Uterus (tissue), 4 donors: ENCODE measurements at places on chromosomes 2 and 18. TPM values are rescaled to one million over a fixed set of nuclear protein-coding genes. Genes with fewer than 3 reads are reported as not detected.

Gene ASPRV1
- 8.1 TPM for total RNA-seq

Gene RTKN
- 36.3 TPM for total RNA-seq

Gene CCDC150
- 2.3 TPM for total RNA-seq

Gene MFF
- total RNA-seq, result 98.5 TPM

Gene SULT1C3
- not detected for total RNA-seq

Gene POTEJ
- not detected for total RNA-seq

Gene C1QL2
- total RNA-seq, result not detected

Gene THUMPD2
- 25.1 TPM for total RNA-seq

Gene DSC2
- total RNA-seq, result 1.6 TPM

Gene BOLL
- total RNA-seq, result not detected

Gene BUB1
- total RNA-seq, result 1.2 TPM

Gene WDR54
- not detected for total RNA-seq

Gene TCF23
- total RNA-seq, result 32.5 TPM

Gene GAD1
- total RNA-seq, result 0.83 TPM

Gene LRATD1
- total RNA-seq, result 5.1 TPM

DNA sequence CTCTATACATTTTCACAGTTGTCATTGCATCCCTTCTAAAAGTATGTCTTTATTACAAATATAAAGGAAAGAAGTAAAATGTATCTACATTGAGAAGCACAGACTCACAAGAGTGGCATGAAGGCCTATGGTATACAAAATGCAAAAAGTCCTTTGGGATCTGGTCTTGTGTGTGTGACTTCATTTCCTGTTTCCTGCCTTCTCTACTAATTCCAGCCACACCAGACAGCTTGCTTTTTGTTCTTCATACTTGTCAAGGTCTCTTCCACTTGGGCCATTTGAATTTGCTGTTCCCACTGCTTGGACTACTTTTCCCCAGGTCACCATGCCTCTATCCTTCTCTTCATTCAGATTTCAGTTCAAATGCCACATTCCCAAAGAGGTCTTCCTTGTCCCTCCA, 6.7 kb upstream of the PNO1 start:
- H3K27me3 ChIP-seq, result no peaks in the 10 kb centered on the region
- H3K36me3 ChIP-seq, result no peaks in the 10 kb centered on the region
- H3K4me3 ChIP-seq, result no peak overlapping the region
- no peak overlapping the region for H3K27ac ChIP-seq

- no peaks in the 10 kb centered on the region for H3K36me3 ChIP-seq
- H3K27ac ChIP-seq, result no peak overlapping the region
- H3K27me3 ChIP-seq, result no peaks in the 10 kb centered on the region
- DNase-seq, result no peak
- H3K4me1 ChIP-seq, result peaks cover 5% of the 10 kb centered on the region
Observed at GRCh38 chr2:9313443-9313842, 106.8 kb downstream of the ASAP2 start.

- no peaks in the 10 kb centered on the region for H3K36me3 ChIP-seq
- H3K27ac ChIP-seq, result no peak overlapping the region
- no peaks in the 10 kb centered on the region for H3K27me3 ChIP-seq
- H3K4me3 ChIP-seq, result no peak overlapping the region
- no peaks in the 10 kb centered on the region for H3K4me1 ChIP-seq
- no peak for DNase-seq
Observed at GRCh38 chr2:170237572-170238120, 59.7 kb downstream of the MYO3B start.

- no peaks in the 10 kb centered on the region for H3K27me3 ChIP-seq
- DNase-seq, result no peak
- no peak overlapping the region for H3K4me3 ChIP-seq
- H3K4me1 ChIP-seq, result no peaks in the 10 kb centered on the region
Observed at GRCh38 chr2:81234711-81235110, 930.2 kb upstream of the LRRTM1 start.

DNA sequence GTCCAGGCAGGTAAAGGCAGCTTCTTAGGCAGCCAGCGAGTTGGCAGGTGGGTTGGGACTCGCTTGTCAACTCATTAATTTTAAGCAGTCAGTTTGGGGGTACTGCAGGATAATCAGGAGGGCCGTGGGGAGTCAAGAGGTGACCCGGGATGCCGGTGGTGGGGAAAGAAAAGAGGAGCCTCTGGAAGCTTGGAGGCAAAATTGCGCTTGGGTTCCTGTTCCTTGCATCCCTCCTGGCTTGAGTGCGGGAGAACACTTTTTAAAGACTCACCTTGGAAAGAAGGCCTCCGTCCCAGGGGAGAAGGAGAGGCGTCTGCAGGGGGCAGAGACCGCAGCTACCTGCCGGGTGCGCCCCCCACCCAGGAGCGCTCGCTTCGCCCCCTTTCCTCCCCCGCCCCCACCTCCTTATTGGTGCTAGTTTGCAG, at the start of gene KCNJ3:
TSS of gene KCNJ3 (plus strand) at position 400 of the 425 bp plus-strand sequence. CDS start 81 bp downstream, outside the sequence.
- H3K4me1 ChIP-seq, result no peaks in the 10 kb centered on the region
- peak within 1 kb of the TSS; percentile 12 for H3K4me3 ChIP-seq
- H3K36me3 ChIP-seq, result no peaks in the 10 kb centered on the region
- no peak within 1 kb of the TSS for H3K27ac ChIP-seq
- DNase-seq, result no peak

DNA sequence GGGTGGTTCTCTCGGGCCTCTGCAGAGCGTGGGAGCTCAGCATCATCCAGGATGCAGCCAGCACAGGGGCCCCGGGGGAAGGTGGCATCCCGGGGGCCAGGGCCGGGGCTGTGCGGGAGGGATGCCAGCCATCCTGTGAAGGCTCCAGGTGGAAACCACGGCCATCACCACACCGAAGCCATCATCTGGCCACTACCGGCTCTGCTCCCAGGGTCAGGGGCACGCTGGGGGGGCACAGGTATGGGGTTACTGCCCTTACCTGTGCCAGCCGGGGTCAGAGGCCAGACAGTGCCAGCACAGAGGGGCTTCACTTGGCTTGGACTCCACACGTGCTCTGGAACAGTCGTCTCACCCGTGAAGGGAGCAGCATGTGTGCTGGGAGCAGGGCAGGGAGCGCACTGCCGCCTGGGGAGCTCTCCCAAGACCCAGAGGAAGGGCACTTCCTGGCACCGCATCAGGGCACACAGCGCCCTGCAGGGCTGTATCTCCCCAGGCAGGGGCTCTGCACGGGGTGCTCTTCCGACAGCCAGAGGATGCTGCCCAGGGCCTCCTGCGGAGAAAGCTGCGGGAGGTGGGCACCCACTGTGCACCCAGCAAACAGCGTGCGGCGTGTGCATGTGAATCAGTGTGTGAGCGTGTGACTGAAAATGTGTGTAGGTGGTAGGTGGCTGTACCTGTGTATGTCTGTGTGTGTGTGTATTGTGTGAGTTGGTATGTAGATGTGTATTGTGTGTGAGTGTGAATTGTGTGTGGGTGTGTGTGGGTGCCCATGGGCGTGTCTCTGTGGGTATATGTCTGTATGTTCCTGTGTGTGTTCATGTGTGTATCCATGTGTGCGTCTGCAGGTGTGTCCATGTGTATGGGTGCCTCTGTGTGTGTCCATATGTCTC, 75.0 kb downstream of the PTGR3 start:
- H3K27ac ChIP-seq, result no peak overlapping the region
- no peak overlapping the region for H3K4me3 ChIP-seq
- no peak for DNase-seq
- H3K27me3 ChIP-seq, result no peaks in the 10 kb centered on the region
- H3K4me1 ChIP-seq, result no peaks in the 10 kb centered on the region

GRCh38 chr2:204449977-204450376, 95.3 kb upstream of the PARD3B start:
- H3K27ac ChIP-seq, result no peak overlapping the region
- H3K36me3 ChIP-seq, result no peaks in the 10 kb centered on the region
- H3K4me1 ChIP-seq, result no peaks in the 10 kb centered on the region
- no peak overlapping the region for H3K4me3 ChIP-seq

DNA sequence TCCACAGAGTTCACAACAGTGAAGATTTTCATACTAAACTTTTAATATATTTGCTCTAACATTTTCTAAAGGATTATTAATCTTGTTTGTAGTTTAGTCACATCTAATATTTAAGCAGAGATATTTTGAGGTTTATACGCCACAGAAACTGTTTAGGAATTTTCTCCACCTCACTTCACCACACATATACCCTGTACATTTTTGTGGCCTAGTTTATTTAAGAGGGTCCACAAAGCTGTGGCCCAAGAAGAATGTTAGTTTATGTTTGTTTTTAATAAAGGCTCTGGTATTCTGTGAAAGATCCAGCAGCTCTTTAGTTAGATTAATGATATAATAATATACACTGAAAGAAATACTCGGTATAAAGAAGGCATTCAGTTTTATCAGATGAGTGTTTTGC, 132.7 kb upstream of the TTC27 start:
- H3K27me3 ChIP-seq, result no peaks in the 10 kb centered on the region
- no peak for DNase-seq
- no peak overlapping the region for H3K27ac ChIP-seq
- no peaks in the 10 kb centered on the region for H3K36me3 ChIP-seq
- no peaks in the 10 kb centered on the region for H3K4me1 ChIP-seq

GRCh38 chr2:119349289-119349688, 17.3 kb downstream of the C2orf76 start:
- H3K36me3 ChIP-seq, result no peaks in the 10 kb centered on the region
- H3K27ac ChIP-seq, result no peak overlapping the region
- no peaks in the 10 kb centered on the region for H3K4me1 ChIP-seq
- no peak for DNase-seq
- no peaks in the 10 kb centered on the region for H3K27me3 ChIP-seq
- H3K4me3 ChIP-seq, result no peak overlapping the region

- no peak overlapping the region for H3K4me3 ChIP-seq
- no peaks in the 10 kb centered on the region for H3K36me3 ChIP-seq
- DNase-seq, result no peak
- no peak overlapping the region for H3K27ac ChIP-seq
- H3K27me3 ChIP-seq, result no peaks in the 10 kb centered on the region
Observed at GRCh38 chr2:42796427-42797248, 4.3 kb upstream of the HAAO start.

DNA sequence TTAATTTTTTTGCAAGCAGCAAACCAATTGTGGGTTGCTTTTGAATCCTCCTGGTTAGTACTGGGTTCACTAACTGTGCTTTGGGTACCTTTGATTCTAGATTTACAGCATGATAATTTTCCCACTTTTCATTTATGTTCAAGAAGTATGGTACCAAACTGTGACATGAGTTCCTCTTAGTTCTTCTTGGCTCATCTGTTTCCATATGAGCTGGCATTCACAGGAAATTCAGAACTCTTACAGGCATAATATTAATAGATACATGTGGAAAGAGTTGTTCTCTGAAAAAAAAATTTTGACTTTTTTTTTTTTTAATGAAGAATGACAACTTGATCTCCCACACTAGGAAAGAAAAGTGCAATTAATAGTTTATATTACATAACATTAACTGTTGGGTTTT, 59.4 kb downstream of the FMNL2 start:
- no peak for DNase-seq
- no peaks in the 10 kb centered on the region for H3K27me3 ChIP-seq
- no peaks in the 10 kb centered on the region for H3K4me1 ChIP-seq
- peak overlapping the region; percentile 9 for H3K27ac ChIP-seq

DNA sequence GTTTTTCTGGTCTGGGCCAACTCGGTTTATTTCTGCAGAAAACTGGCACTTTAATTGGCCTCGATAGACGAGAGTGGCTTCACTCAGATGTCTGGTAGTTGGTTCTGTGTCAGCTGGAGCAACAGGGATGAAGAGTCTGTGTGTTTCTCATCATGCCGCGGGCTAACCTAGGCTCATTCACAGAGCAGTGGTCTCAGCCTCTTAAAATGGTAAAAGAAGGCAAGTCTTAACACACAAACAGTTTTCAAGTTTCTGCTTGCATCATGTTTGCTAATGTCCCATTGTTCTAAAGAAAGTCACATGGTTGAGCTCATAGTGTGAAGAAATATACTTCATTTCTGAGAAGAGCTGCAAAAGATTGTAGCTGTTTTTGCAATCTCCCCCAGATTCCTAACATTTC, 37.5 kb upstream of the ANXA4 start:
- no peaks in the 10 kb centered on the region for H3K36me3 ChIP-seq
- DNase-seq, result no peak
- H3K4me1 ChIP-seq, result no peaks in the 10 kb centered on the region
- H3K27ac ChIP-seq, result no peak overlapping the region

DNA sequence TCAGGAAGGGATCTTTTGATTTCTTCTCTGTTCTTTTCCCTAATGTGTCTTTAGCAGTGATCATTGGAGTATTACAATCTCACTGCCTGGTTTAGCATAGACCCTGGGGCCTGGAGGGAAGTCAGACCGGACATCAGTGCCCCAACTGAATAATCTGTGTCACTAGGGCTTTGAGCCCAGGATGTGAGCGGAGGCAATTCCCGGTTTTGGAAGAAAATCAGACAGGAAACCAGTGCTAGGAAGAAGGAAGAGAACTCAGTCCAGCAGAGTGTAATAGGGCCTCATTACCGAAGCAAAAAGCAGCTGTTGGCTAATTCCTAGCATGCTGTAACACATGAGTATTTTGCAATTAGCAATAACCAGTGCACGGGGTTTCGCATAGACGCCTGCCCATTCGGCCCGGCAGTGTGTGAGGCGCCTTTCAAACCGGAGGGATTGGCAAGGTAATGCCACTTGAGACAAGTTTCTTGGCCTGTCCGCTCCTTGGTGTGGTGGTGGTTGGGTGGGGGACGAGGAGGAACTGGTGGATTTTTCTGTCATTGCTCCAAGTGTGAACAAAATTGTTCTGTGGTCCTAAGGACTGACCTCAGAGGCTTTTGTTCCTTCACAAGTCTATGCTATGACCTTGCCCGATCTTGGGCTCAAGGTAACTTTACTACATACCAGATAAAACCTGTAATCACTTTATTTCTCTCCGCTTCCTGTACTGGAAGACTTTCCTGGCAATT, 2.8 kb downstream of the FOSL2 start:
- H3K27ac ChIP-seq, result peak overlapping the region; percentile 99
- peak; percentile 76 for DNase-seq
- H3K27me3 ChIP-seq, result no peaks in the 10 kb centered on the region

DNA sequence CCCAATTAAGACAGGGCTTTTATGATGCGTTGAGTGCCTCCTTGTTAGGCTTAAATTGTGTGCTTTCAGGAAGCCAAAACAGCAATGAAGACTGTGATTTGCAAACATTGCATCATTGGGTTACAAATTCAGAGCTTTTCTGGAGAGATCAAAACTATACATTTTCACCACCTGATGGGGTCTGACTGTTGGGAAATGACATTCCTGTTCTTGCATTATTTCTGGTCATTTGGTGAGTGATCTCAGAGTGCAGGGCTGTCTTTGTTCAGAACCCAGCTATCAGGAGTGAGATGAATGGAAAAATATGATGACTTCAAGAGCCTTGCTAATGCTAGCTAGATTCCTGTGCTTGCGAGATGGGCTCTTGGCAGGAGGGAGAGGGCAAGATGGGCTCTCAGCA, 39.1 kb downstream of the SH3RF3 start:
- H3K4me1 ChIP-seq, result peaks cover 25% of the 10 kb centered on the region
- H3K36me3 ChIP-seq, result no peaks in the 10 kb centered on the region
- DNase-seq, result no peak
- H3K27me3 ChIP-seq, result no peaks in the 10 kb centered on the region

GRCh38 chr2:241692448-241692847, 5.8 kb upstream of the DTYMK start:
- no peaks in the 10 kb centered on the region for H3K4me1 ChIP-seq
- H3K36me3 ChIP-seq, result no peaks in the 10 kb centered on the region
- no peak for DNase-seq
- H3K27me3 ChIP-seq, result no peaks in the 10 kb centered on the region
- H3K27ac ChIP-seq, result no peak overlapping the region
- H3K4me3 ChIP-seq, result no peak overlapping the region
